Fibroblast of skin of left quadriceps (primary cell): ENCODE measurements at places on chromosomes 5 and 9.

GRCh38 chr5:149254506-149254905, 17.2 kb upstream of the AFAP1L1 start:
- no peak for DNase-seq

- DNase-seq, result no peak
These were observed 302.0 kb downstream of the NTRK2 start for GRCh38 chr9:84971571-84971970.

GRCh38 chr5:83124593-83124992, 47.2 kb downstream of the XRCC4 start:
- DNase-seq, result no peak

GRCh38 chr5:119355244-119355638, 578 bp upstream of the TNFAIP8 start:
- no peak for DNase-seq

- DNase-seq, result no peak
These were observed 27.3 kb downstream of the KIF2A start for GRCh38 chr5:62333250-62333794.

DNA sequence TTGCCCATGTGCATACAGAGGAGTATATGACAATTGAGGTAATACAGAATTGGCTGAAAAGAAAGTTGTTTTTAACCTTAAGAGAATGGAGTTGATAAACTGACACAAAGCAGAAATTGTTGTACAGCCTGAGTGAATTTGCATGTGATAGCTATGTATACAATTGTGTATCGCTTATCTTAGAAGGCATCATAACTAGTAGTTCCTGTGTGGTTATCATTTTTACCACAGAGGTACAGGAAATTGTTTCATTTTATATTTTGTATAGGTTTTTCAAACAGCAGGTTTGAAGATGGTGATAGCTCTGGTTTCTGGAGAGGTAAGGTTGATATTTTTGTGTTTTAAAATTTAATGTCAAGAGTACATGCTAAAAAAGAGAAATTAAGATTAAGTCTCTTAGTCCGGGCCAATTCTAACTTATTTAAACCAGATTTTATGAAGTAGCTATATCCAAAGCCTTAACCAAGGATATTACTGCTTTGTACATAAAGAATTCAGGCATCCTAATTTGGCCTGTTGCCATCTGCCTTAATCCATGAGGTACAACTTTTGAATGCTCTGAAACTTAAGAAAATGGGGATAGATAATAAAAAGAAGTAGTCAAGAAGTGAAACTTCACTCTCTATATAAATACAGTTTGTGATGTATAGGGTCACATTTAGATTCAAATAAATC, 26.0 kb downstream of the DDX4 start:
- no peak for DNase-seq

DNA sequence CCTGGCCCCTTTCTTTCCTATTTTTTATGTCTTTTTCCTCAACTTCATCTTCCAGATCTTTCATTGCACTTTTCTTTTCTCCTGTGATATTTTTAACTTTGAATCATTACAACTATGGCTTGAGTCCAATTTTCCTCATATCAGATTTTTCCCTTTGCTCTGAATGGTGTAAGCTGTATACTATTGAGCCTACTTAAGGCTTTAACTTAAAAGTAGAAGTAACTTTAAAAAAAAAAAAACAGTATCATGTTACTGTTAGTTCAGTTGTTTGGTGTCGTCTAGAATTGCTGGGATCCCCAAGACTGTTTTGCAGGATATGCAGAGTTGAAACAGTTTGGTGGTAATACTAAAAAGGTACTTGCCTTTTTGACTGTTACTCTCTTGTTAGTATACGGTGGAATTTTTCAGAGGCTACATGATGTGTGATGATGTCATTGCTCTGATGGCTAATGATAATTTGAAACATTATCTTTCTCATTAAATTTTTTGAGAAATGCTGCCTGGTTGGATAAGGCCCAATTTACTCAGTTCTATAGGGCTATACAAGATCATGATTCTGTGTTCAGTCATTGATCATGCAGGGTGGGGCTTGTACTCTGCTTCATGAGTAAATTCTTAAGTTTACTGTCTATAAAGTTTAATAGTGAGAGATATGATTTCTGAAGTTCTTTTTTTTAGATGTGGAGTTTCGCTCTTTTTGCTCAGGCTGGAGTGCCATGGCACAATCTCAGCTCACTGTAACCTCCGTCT, 8.8 kb downstream of the NAA35 start:
- DNase-seq, result no peak

GRCh38 chr9:86486891-86487837, 133.0 kb upstream of the TUT7 start:
- DNase-seq, result peak; percentile 74

DNA sequence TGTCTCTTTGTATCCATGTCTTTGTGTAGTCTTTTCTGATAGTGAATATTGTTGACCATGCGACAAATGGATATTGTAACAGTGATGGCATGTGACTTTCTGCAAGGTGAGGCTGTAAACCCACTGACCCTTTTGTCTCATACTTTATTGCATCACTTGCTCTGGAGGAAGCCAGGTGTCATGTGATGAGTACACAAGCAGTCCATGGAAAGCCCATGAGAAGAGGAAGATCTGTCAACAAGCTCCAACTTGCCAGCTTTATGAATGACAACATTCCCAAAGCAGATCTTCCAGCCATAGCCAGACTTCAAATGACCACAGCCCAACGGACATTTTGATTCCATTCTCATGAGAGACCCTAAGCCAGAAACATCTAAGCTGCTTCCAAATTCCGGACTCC, 450.1 kb upstream of the ACTBL2 start:
- no peak for DNase-seq

GRCh38 chr5:15489571-15490235, 10.3 kb upstream of the FBXL7 start:
- no peak for DNase-seq

DNA sequence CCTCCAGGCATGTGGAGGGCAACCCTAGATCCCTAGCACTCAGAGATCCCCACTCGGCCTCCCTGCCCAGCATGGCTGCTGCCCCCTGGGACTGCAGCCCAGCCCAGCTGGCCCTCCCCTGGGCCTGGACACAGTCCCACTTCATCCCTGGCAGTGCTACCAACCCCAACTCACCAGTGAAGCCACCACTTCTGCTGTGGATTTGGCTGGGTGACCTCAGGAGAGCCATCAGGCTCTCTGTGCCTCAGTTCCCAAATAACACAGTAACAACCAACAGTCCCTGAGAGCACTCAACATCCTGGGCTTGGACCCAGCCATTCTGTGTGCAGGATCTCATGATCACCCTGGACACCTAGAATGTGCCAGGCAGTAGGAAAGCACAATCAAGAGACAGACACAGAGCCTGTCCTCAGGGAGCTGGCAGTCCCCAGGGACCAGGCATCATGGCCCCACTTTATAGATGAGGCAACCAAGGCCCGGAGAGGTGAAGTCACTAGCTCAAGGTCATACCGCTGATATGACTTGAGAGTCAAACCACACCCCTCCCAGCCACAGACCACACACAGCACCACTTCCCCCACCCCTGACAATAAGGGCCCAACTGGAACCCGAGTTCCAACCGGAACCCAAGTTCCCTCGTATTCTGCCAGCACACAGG, 4.7 kb upstream of the PSMB7 start:
- DNase-seq, result no peak

- DNase-seq, result no peak
These were observed 278.2 kb downstream of the SLIT3 start for GRCh38 chr5:169022718-169023117.

GRCh38 chr5:91397791-91398190, 14.7 kb upstream of the ARRDC3 start:
- DNase-seq, result no peak

DNA sequence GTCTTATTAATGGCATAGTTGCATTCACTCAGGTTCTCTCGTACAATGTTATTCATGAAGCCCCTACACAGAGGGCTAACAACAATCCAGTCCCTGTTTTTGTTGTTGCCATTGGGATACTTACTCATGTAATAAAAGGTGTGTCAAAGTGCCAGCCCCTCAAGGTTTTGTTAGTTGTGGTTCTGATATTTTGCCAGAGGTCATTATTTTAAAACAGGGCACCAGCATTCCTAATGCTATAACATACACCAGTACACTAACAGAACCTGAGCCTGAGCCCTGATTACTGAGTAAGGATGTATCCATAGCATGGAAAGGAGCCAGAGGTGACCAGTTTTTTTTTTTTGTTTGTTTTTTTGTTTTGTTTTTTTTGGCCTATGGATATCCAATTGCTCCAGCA, 50.2 kb downstream of the SMC2 start:
- DNase-seq, result no peak

GRCh38 chr5:169635936-169636335, 1.1 kb upstream of the DOCK2 start:
- no peak for DNase-seq

- DNase-seq, result no peak
These were observed 279.4 kb downstream of the FBXL17 start for GRCh38 chr5:108102463-108102862.

DNA sequence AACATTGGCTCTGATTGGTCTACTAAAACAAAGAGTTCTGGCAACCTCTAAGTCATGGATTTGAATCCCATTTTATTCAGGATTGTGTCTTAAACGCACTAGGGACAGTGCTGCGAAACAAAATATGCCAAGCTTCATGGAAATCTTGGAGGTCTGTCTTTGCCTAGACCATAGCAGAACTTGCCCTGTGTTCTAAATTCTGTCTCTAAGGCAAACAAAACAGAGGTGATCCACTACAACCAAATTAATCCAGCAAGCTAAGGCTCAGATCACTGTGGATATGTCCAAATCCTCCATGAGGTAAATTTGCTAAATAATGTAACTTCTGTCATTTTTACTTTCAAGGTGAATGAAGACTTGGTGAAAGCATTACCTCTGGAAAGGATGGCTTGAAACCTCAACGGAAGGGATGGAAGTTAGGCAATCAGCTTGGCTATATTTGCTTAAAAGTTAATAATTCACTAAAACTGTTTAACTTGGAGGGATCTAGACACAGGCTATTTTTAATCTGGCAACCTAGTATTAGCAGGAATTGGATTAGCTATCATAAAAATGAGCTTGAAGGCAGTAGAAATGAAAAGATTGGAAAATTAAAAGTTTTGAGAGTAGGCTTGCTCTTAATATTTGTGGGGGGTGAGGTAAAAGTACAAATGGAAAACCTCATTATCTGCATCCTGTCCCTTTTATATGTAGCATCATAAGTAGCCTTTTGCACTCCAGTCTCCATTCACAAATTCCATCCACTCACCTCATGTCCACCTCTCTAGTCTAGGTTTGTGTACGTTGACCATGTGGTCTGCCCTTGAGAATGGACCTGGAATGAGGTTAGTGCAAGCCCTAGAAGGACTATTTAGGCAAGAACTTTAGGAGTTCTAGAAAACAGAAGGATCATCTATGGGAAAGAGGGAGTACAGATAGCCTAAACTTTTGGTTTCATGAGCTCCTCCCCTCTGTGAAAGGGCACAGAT, 176.2 kb downstream of the SMC2 start:
- no peak for DNase-seq

GRCh38 chr5:169394371-169394770, 93.4 kb upstream of the SLIT3 start:
- DNase-seq, result no peak

GRCh38 chr5:111072949-111073682, 1.6 kb downstream of the TSLP start:
- DNase-seq, result no peak

- DNase-seq, result no peak
These were observed 24.0 kb downstream of the CDH6 start for GRCh38 chr5:31217446-31217845.

GRCh38 chr5:132664696-132665209, 6.8 kb downstream of the IL13 start:
- no peak for DNase-seq

- no peak for DNase-seq
These were observed 26.1 kb downstream of the CHD1 start for GRCh38 chr5:98902733-98903132.

DNA sequence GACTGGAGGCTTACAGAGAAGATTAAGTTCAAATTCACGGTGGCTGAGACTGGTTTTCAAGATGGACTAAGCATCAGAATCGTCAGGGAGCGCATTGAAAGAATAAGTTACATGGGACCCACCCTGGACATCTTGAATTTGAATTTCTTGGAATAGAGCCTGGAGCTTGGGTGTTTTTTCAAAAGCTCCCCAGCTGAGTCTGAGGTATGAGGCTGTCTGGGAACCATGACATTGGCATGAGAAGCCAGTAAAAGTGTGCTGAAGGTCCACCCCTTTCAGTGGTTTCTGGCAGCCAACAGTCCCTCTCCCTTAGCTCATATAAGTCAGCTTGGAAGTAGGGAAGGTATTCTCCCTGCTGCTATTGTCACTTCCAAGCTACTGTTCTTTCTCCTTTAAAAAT, 97.8 kb downstream of the MAST4 start:
- no peak for DNase-seq

- no peak for DNase-seq
These were observed 79.7 kb downstream of the SEMA6A start for GRCh38 chr5:116494784-116495450.

GRCh38 chr9:72326641-72327040, 38.4 kb downstream of the ZFAND5 start:
- no peak for DNase-seq

- DNase-seq, result no peak
These were observed 8.8 kb downstream of the GRIN1 start for GRCh38 chr9:137147793-137148160.

GRCh38 chr5:42900734-42901133, 89.0 kb upstream of the SELENOP start:
- DNase-seq, result no peak

DNA sequence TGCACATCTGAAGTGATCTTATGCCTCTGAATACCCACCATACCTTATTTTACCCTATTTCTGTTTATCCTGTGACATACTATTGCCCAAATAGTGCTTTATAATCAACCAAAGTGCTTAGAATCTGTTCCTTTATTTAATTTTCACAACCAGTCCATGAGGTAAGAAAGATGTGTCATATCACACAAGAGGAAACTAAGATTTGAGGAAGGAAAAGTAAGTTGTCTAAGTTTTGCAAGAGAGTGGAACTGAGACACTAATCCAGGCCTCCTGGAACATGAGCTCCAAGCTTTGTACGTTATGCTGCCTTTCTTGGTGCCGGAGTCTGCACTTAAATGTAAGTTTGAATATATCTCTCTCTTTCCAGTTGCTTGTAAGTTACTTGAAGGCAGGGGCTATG, 17.2 kb downstream of the KDM3B start:
- DNase-seq, result no peak

GRCh38 chr9:136455043-136456002, 15.7 kb upstream of the INPP5E start:
- no peak for DNase-seq
